T-cell (primary cell): ENCODE measurements at places on chromosomes 2 and 18.

GRCh38 chr2:39632876-39633275 is 32.8 kb upstream of the TMEM178A start:
- DNase-seq: no peak

- DNase-seq: no peak
Observed at GRCh38 chr2:54950811-54951210, 99.4 kb downstream of the RTN4 start.

GRCh38 chr2:84782717-84783442 is 98.0 kb downstream of the TRABD2A start:
- peak; percentile 45 for DNase-seq

GRCh38 chr2:22885245-22885644 is 499.7 kb upstream of the KLHL29 start:
- DNase-seq: no peak

- DNase-seq: no peak
Observed at GRCh38 chr2:43328832-43329231, 102.4 kb upstream of the ZFP36L2 start.

- no peak for DNase-seq
Observed at GRCh38 chr2:165778653-165779451, 15.2 kb downstream of the GALNT3 start.

DNA sequence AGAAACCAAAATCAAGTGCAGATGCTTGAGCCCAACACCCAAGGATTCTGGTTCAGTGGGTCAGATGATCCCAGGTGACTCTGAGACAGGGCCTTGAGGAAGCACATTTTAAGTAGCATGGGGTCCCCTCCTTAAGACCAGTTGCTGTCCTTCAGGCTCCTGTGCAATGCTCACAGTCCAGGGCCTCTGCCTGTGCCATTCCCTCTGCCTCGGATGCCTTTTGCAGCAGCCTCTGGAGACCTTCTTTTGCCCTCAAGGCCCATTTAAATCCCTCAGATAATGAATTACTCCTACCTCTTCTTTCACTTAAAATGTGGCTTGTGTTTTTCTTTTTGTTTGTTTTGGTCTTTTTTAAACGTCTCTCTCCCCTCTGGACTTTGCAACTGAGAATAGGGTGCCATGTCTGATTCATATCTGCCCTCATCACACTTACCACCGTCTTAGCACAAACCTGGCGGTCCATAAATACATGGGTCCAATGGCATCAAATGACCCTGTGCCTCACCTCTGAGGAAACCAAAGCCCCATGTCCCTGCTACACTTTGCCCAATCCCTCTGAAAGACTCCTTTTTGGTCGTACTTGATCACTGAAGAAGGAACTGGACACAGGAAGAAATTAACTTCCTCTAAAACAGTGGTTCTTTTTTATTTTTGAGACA is 14.2 kb downstream of the ACTG2 start:
- DNase-seq: no peak

DNA sequence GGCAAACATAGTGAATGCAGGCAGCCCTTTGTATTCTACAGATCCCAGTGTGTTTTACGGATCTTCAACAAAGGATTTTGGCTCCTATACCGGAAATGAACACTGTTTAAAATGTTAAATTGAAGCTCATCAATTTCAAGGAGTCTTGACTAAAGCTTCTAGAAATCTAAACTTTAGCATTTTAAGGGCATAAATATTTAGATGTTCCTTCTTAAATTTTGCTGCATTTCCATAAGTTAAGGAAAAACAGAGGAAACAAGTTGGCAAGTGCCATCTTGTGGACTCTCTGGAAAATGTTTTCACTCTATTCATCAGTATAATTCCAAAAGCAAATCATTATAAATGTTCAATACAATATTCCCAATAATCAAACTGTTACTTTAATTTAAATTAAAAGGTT is 19.6 kb downstream of the CHN1 start:
- no peak for DNase-seq

- DNase-seq: no peak
Observed at GRCh38 chr2:42176992-42177738, 8.0 kb downstream of the EML4 start.

- DNase-seq: no peak
Observed at GRCh38 chr2:34419856-34420255, 820.8 kb upstream of the FAM98A start.

GRCh38 chr2:133642791-133643191 is 74.5 kb upstream of the NCKAP5 start:
- no peak for DNase-seq

DNA sequence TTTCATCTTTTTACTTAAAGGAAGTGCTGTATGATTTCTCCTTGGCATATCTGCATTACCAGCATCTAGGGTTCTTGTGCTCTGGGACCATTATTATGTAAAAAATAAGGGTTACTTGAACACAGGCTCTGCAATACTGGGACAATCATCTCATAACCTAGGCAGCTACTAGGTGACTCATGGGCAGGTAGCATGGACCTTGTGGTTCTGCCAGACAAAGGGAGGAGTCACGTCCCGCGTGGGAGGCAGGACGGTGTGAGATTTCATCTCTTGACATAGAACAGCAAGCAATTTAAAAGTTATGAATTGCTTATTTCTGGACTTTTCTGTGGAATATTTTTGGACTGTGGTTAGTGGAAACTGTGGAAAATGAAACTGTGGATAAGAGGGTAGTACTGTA is 34.1 kb downstream of the ASAP2 start:
- no peak for DNase-seq

GRCh38 chr2:236689981-236690380 is 120.4 kb downstream of the ACKR3 start:
- DNase-seq: no peak

- DNase-seq: no peak
Observed at GRCh38 chr2:1622521-1623200, 121.7 kb downstream of the PXDN start.

GRCh38 chr2:175726223-175726622 is 275.8 kb downstream of the LNPK start:
- DNase-seq: no peak

- no peak for DNase-seq
Observed at GRCh38 chr2:45699032-45699658, 47.7 kb downstream of the PRKCE start.

DNA sequence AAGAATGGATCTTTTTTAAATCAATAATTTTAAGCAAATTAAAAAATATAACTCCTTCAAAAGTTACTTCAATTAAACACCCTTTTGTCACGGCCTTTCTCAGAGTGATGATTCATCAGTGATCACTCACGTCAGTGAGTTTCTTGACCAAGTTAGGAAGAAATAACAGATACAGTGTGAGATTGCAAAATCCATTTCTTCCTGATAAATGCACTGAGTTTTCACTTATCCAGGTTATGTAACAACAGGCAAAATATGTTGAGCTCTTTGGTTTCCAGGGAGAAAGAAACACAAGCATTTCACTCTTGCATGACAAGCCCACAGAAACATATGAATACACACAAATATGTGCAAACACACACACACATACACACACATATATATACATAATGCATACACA is 195.9 kb upstream of the CYRIA start:
- no peak for DNase-seq

DNA sequence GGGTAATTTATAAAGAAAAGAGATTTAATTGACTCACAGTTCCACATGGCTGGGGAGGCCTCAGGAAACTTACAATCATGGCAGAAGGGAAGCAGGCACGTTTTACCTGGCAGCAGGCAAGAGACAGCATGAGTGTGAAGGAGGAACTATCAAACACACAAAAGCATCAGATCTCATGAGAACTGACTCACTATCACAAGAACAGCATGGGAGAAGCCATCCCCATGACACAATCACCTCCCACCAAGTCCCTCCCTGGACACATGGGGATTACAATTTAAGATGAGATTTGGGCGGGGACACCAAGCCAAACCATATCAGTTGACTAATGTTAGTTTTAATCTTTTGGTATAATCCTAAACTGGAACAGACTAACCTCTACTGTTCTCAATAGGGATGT is 49.1 kb upstream of the CPO start:
- DNase-seq: no peak

GRCh38 chr2:177992992-177993391 is 79.6 kb downstream of the PDE11A start:
- no peak for DNase-seq

DNA sequence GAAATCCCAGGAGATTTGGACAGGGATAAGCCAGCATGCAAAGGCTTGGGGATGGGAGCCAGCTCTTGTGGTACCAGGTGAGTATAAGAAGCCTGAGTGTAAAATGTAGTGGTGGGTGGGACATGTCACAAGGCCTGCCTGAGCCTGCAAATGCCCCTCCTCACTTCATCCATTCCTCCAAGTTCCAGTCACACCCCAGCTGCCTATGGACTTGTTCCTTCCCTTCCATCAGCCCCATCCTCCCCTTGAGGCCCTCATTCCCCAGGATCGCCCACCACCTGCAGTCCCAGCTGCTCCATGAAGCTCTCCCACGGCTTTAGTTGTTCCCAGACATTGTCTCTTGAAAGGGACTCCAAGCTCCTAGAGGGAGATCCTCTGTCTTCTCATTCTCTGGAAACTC is 81.5 kb downstream of the MARCO start:
- DNase-seq: no peak

- no peak for DNase-seq
Observed at GRCh38 chr2:36713310-36713709, 16.8 kb downstream of the VIT start.

- no peak for DNase-seq
Observed at GRCh38 chr2:12867631-12868287, 151.0 kb downstream of the TRIB2 start.

GRCh38 chr2:235494716-235495372 is 1.0 kb downstream of the AGAP1 start:
- no peak for DNase-seq

DNA sequence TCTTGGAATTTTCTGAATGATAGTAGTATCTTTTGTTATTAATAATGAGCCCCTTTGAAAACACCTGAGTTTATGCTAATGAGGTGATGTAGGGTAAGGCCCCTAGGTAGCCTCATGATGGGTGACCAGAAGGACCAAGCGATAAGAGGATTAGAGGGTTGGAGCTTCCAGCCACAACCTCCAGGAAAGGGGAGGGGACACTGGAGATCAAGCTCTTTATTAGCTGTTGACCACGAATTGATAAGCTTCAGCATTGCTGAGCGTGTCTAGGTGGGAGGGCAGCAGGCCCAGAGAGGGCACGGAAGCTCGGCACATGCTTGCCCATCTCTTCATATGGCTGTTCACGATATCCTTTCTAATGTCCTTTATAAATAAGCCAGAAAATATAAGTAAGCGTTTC is 39.0 kb downstream of the KIAA2012 start:
- no peak for DNase-seq

DNA sequence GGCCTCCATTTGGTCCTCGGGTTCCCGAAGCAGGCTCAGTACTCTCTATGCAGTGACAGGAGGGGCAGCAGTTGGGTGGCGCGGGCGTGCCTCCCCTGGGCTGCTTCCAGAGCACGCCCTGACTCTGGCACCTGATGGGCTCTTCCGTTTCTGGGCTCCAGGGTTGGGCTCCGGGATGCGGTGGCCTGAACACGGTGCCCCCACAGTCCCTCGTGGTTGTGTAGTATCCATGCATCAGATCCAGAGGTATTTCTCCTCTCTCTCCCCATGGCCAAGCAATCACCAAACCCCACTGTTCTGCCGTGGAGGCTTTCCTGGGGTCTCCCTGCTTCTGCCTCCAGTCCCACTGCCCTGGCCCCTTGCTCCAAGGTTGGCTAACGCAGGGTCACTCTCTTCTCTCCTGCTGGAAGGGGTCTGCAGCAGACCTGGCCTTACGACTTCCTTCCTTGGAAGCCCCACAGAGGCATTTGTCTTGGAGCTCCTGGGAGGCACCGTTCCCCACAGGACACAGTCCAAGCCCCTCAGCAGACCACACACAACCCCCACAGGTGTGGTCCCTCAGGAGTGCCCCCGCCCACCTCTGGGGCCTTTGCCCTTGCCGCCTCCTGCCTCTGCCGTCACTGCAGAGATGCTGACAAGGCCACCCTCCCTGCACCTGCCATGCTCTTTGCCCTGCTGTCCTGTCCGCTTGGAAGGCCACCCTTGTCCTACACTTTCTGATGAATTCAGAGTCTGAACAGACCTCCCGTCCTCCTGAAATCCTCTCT is 136.6 kb upstream of the ASB18 start:
- DNase-seq: no peak

DNA sequence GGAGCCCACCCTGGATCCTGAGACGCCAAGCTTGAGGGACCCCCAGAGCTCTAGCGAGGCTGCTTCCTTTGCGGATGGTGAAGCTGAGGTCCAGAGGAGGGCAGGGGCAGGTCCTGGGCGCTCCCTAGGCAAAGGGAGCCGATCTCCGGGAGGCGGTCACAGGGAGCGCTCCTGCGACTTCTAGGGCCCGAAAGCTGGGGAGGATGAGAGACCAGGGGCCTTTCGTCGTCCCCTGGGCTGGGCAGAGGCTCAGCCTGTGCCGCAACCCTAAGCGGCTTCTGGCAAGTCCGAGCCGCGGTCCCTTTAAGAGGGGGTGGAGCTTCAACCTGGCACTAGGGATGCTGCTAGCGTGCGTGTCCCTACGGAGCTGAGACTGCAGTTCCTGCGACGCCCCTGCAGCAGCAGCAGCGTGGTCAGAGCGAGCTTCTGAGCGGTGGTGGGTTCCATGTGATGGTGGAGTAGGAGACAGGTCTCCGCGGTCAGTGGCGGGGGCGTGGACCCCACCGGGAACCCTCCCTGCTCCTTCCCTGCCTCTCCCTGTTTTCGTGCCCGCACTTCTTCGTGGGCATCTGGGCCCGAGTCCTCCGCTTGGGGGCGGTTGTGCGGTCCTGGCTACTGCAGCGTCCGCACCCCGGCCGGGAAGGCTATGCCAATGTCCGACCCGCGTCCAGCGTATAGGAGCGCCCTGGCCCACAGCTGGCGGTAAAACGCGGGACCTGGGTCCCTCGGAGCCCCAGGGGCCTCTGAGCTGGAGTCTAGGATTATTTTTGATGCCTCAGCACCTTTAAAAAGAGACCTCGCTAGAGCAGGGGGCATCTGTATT is 154.6 kb downstream of the CCDC74A start:
- peak; percentile 61 for DNase-seq

- no peak for DNase-seq
Observed at GRCh38 chr2:88754585-88755320, 63.3 kb downstream of the RPIA start.

DNA sequence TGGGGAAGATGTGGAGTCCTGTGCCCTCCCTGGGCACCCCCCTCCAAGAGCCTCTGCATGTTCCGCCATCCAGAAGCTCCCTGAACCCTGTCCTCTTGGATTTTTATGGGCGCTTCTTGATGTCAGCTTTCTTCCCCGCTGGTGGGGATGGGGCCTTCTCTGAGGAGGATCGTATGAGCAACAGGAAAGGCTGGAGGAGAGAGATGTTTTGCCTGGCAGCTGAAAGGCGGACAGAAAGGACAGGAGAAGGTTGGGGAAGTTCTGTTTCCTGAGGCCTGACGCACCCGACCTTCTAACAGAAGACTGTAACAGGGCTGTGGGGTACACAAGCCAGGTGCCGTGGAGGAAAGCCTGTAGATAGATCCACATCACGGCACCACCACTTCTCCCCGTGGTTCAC is 238.8 kb downstream of the LDLRAD4 start:
- no peak for DNase-seq

GRCh38 chr2:54881759-54882158 is 158.3 kb downstream of the EML6 start:
- DNase-seq: no peak

- DNase-seq: no peak
Observed at GRCh38 chr2:233794128-233794658, 16.1 kb downstream of the MROH2A start.
